Immature natural killer cell (primary cell): ENCODE measurements at places on chromosomes 3 and 15.

DNA sequence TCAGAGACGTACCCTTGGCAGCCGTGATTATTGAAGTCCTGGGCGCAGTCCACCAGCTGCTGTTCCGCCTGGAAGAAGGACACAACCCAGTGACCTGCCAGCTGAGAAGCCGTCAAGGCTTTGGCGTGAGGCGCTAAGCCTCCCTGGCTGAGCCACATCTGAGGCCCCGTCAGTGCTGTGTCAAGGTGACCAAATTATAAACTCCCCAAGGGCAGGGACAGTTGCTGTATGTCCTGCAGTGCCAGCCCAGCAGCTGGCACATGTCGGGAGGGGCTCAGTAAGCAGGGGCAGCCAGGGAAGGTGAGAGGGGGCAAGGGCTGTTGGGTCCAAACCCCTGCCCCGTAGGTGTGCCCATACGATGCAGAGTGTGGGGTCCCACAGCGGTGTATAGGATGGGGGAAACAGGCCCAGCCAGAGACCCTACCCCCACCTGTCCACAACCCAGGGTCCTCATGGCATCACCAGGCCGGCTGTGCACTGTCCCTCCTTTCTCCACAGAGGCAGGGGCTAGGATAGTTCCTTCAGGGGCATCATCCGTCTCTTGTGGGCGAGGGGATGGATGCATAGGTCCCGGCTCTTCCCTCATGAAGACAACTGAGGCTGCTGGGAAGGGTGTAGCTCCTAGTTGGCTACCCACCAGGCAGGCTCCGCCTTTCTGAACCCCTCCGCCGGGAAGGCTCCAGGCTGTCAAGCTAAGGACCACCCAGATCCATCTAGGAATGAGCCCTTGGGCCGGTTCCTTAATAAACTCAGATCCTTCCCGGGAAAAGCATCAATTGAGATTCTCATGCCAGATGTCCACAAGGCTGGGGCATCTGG is 13.2 kb downstream of the CTSH start:
- no peak for DNase-seq

GRCh38 chr3:130738241-130738640 is 8.4 kb downstream of the PIK3R4 start:
- DNase-seq: no peak

DNA sequence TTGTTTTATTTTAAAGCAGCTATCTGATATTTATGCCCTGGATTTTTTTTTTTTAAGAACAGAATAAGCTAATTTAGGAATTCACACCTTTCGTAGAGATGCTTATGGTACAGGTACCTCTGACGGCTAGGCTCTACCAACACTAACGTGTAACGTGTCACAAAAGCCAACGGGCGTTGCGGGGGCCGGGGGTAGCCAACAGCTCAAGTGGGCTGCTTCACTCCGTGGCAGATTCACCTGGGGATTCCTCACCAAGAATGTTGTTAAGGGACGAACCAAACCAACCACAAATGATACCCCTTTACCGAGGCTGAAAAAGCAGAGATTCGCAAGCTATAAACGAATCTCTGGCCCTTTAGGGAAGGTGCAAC is 1.0 kb downstream of the TMCC1 start:
- peak; percentile 9 for DNase-seq

DNA sequence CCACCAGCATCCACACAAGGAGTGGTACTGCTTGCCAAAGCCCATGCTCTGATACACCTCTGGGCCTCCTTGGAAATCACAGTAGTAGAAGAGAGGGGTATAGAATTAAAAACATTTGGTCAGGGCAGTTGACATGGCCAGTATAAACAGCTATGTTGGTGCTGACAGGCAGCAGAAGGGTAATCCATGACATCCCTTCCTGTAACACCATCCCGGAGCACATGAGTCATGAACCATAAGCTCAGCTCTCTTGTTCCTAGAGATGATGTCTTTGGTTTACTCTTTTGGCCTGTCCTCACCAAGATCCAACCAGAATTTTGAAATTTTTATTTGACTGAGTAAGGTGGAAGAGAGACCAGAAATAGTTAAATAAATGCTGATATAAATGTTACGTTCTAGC is 132.6 kb upstream of the CTDSPL start:
- DNase-seq: no peak
